ENCODE measurements at places on chromosomes 4 and X. TPM values are rescaled to one million over a fixed set of nuclear protein-coding genes. Genes with fewer than 3 reads are reported as not detected.

ANKRD50 gene
- total RNA-seq, result 149 TPM

SSX1 gene
- total RNA-seq, result not detected

DNA sequence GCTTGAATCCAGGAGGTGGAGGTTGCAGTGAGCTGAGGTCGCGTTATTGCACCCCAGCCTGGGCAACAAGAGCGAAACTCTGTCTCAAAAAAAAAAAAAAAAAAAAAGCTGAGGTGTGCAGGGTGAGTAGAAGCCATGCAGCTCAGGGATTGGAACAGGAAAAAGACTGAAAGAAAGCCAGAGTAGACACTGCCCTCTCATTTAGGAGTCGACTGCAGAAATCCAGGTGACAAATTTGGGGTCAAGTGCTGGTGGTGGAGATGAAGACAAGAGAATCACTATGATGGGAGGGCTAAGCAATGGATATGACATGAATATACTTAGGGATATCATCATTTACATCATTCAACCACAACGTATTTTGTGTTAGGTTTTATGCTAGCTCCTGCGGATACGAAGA lies 1.9 kb downstream of the NEIL3 start:
- no peak for DNase-seq

- no peak for DNase-seq
Observed at GRCh38 chr4:155025762-155026457, 182.5 kb upstream of the NPY2R start.

GRCh38 chr4:3524349-3524748 lies 7.9 kb downstream of the LRPAP1 start:
- no peak for DNase-seq

Measured in urinary bladder (tissue), 4 donors.